ENCODE measurements at places on chromosomes 16 and 17.

GRCh38 chr17:37746617-37747016, 1.8 kb upstream of the HNF1B start:
- no peak for DNase-seq

- DNase-seq: no peak
Measured at GRCh38 chr16:87229230-87230188, 87.7 kb downstream of the C16orf95 start.

GRCh38 chr16:68116256-68116867, 31.2 kb downstream of the NFATC3 start:
- peak; percentile 11 for DNase-seq

GRCh38 chr17:778096-778495, 4.0 kb downstream of the GLOD4 start:
- DNase-seq: no peak

DNA sequence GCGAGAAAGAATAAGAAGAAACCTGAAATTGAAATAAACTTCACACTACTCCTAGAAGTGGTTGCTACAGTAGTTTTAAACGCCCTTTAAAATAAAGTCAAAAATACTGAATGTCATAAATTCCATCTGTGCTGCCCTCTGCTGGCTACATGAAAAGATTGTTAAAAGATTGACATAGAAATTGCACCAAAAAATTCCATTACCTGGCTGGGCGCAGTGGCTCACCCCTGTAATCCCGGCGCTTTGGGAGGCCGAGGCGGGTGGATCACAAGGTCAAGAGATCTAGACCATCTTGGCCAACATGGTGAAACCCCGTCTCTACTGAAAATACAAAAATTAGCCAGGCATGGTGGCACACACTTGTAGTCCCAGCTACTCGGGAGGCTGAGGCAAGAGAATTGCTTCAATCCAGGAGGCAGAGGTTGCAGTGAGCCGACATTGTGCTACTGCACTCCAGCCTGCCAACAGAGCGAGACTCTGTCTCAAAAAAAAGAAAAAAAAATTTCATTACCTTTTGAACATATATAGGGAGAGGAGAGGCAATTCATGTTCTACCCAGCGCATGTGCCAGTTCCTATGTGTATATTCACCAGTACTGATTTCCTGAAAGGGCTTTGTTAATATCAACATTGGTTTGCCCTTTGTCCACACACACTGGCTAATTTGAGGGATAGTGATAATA, 36.5 kb downstream of the CYTH1 start:
- peak; percentile 63 for DNase-seq

All from astrocyte of the hippocampus (primary cell).